ENCODE measurements at places on chromosomes 3 and 15.

DNA sequence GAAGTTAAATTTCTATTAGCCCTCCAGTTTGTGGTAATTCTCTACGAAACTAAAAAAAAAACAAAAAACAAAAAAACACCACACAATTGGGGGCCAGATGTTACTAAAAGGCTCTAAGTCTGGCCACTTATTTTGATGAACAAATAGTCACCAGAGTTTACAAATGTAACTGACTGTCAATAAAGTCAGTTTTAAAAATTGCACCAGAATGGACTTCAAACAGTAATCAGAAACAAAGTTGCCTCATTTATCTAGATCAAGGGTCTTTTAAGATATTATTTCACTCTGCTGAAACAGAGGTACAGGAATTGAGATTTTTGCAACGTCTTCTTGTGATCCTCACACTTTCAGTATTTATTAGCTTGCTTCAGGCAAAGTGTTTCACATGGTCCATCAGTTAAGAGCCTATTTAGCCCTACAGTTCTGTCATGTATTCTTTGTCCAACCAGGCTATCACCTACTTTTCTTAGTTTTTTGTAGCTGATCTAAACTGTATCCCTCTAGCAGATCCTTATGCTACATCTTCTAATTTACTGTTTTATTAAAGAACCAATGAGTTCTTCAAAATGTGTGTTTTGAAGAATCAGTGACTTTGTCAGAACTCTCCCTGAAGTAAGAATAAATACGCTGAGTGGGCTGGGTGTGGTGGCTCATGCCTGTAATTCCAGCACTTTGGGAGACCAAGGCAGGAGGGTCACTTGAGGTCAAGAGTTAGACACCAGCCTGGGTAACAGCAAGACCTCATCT, 74.7 kb downstream of the ANKRD28 start:
- DNase-seq: no peak

GRCh38 chr3:71001303-71001830, 582.2 kb downstream of the FOXP1 start:
- DNase-seq: no peak

GRCh38 chr3:195566797-195567196, 16.9 kb downstream of the APOD start:
- DNase-seq: no peak

GRCh38 chr3:29140666-29141065, 140.2 kb upstream of the RBMS3 start:
- DNase-seq: no peak

DNA sequence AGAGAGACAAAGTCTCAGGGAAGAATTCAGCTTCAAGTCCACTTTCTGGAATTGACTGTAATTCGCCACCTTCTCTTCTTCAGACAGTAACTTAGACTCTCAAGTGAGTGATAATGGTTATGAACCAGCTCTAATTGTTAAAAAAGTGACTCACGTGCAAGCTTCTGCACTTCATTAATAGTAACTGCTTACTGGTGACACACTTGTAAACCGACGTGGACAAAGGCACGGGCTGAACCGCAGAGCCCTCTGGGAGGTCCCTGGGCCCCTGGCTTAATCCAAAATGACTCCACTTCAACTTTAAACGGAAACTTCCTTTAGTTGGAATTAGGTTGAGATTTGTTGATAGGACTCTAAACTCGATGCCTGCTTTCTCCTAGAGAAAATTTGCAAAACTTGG, 17.0 kb downstream of the MUC4 start:
- no peak for DNase-seq

DNA sequence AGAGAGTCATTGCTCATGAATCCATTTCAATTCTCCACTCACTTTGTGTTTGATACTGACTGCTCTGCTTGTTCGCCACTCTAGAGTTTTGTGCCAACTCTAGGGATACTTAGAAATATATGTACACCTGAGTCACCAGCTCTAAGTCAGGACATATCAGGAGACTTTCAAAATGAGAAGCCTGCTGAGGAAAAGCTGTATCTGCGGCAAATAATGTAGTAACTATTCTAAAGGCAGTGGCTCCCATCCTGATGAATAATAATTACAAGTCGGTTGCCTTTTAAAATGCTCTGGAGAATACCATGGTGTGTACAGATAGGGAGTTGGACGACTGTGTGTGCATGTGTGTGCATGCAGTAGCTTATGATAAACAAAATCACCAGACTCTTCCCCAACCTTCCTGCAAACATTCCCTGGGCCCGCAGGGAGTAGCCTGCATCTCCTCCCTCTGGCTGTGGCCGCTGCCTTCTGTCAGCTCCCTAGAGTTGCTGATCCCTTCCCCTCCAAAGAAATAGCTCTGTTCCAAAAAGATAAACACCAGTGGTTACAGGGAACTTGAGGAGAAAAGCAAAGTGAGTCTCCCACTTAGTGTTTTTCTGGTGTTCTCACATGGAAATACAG, 346.3 kb upstream of the UMPS start:
- DNase-seq: no peak

DNA sequence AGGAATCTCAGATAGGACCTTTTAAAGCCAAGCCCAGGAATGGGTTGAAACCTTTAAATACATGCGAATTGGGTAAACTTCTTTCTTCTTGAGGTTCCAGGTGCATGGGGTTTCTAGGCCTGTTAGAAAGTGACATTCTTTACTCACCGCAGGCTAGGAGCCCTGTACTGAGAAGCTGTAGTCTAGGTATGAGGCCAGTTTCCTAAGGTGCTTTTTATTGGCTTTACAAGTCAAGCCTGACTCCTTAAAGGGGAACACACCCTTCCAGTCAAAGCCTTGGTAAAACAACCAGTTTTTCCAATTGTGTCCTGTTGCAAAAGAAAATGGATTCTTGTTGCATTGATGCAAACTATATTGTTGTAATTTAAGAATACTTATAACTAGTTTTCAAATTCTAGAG, 76.1 kb upstream of the ATP11B start:
- DNase-seq: no peak

DNA sequence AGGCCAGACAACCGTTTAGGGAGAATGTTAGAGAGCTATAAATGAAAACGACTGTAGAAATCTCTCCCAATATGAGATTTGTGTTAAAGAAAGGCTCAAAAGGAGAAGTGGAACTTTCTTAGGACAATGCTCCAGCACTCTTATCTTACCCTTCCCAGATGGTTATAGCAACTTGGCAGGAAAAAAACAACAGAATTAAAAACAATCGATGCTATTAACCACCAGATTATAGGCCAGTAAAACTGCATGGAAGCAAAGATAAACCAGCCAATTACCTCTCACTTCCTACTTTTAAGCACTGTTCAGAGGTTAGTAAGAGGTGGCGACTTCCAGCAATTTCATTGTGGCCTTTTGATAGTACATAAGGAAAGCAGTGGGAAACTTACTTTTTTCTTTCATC, 72.9 kb downstream of the TMCC1 start:
- DNase-seq: no peak

DNA sequence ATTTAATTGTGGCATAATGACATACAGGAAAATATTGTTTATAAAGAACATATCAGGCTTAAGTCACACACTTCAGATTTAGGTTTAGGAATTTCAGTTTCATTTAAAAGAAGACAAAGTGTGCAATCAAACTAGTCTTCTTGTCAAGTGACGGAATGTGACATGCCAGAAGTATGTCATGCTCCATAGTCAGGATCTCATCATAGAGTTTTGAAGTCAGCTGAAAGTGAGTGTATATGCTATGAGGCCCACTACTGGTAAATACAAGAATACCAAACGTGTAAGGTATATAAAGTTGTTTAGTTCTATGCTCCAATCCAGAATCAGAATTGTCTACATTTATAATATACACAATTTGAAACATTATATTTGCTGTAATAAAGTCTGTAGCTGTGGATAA, 988.4 kb downstream of the TBL1XR1 start:
- DNase-seq: no peak

GRCh38 chr3:151062611-151063010, 22.9 kb upstream of the MED12L start:
- DNase-seq: no peak

DNA sequence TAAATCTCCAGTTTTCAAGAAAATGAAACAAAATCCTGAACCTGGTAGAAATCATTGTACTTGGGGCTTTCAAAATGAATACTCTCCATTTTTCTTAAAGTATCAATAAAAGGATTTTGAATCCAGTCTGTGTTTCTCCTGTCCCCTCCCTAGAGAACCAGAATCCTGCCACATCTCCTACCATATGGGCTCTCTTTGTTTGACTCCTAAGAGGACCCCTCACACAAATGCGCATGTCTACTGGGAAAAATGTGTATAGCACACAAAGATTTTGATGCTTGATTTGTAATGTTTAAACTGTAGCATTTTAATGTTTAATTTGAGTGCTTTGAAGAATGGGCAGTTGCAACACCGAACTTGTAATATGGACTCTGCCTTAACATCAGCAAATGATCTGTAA, 25.9 kb downstream of the LRRC3B start:
- DNase-seq: no peak
